ENCODE measurements at places on chromosomes 16 and 17. TPM values are rescaled to one million over a fixed set of nuclear protein-coding genes. Genes with fewer than 3 reads are reported as not detected.

RRAD gene
- 68.7 TPM for total RNA-seq

HCFC1R1 gene
- total RNA-seq: 32.4 TPM

KRTAP9-1 gene
- not detected for total RNA-seq

GPRC5B gene
- 4.2 TPM for total RNA-seq

G6PC1 gene
- total RNA-seq: not detected

HYDIN gene
- 0.23 TPM for total RNA-seq

PIPOX gene
- total RNA-seq: 4.2 TPM

SPATA22 gene
- total RNA-seq: not detected

SLC6A4 gene
- total RNA-seq: 8.2 TPM

Data from esophagus squamous epithelium (tissue), 5 donors.